ENCODE measurements at places on chromosomes 11 and 22. TPM values are rescaled to one million over a fixed set of nuclear protein-coding genes. Genes with fewer than 3 reads are reported as not detected.

The FOLR2 gene
- total RNA-seq = not detected

The ZNF215 gene
- total RNA-seq = 10.0 TPM

The OR5B21 gene
- not detected for total RNA-seq

The GVQW3 gene
- 0.56 TPM for total RNA-seq

The MS4A1 gene
- not detected for total RNA-seq

The LYVE1 gene
- not detected for total RNA-seq

The OR52I2 gene
- total RNA-seq = not detected

The MS4A6E gene
- total RNA-seq = not detected

The PLEKHB1 gene
- not detected for total RNA-seq

The MMP7 gene
- 13.8 TPM for total RNA-seq

The OR4D5 gene
- total RNA-seq = not detected

The ALDH3B1 gene
- total RNA-seq = 17.0 TPM

The CRYBB2 gene
- total RNA-seq = 0.49 TPM

The GRIK4 gene
- not detected for total RNA-seq

The RTN4RL2 gene
- total RNA-seq = 0.61 TPM

The CNTF gene
- 2.2 TPM for total RNA-seq
